ENCODE measurements at places on chromosomes 1 and 21.

- no peak for DNase-seq
Measured at GRCh38 chr1:151828921-151829320, 2.7 kb downstream of the RORC start.

- no peak for DNase-seq
Measured at GRCh38 chr1:35536556-35537162, 20.5 kb downstream of the KIAA0319L start.

GRCh38 chr21:44092211-44092610 lies 15.0 kb upstream of the PWP2 start:
- no peak for DNase-seq

- no peak for DNase-seq
Measured at GRCh38 chr1:192476802-192477298, 98.7 kb upstream of the RGS1 start.

DNA sequence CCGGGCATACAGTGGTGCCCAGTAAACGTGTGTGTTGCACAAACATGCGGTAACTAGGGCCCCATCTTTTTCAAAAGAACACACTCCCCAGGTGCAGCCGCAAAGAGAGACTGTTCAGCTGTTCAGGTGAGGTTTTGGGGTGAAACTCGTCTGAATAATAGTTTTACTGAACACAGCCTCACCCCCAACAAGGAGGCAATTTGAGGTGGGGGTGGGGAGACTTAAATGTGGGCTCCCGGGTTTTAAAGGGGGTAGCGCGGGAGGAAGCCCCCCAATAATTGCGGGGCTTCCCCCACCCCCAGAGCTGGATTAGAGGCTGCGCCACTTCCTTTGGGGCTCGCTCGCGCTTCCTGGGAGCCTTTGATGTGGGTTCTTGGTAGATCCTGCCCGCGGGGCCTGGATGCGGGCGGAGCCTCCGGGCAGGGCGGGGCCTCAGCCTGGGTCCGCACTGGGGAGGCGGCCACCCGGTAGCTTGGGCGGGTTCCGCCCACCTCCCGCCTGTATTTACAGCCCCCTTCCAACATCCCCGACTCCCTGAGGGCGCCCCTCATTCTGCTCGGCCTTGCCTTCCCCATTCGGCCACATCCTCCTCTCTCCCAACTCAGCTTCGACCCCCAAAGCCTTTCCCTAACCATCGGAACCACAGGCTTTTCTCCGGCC lies 6.4 kb upstream of the EPHA2 start:
- DNase-seq = no peak

DNA sequence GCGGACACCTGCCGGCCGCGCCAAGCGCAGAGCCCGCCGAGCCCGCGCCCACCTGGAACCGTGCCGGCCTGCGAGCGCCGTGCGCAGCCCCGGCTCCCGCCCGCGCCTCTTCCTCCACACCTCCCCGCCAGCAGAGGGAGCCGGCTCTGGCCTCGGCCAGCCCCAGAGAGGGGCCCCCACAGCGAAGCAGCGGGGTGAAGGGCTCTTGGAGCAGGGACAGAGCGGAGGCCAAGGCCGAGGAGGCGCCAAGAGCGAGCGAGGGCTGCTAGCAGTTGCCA lies 50.1 kb upstream of the KRTAP19-8 start:
- DNase-seq = no peak

GRCh38 chr1:32205401-32206370 lies at the start of gene IQCC:
IQCC (plus strand) TSS chr1:32205671; CDS start chr1:32205682, 11 bp downstream.
- DNase-seq = peak; percentile 95

- DNase-seq = no peak
Measured at GRCh38 chr1:93569489-93569888, 112.1 kb downstream of the BCAR3 start.

- DNase-seq = no peak
Measured at GRCh38 chr21:20106368-20106767, 891.8 kb upstream of the NCAM2 start.
